ENCODE measurements at places on chromosomes 16 and 17.

DNA sequence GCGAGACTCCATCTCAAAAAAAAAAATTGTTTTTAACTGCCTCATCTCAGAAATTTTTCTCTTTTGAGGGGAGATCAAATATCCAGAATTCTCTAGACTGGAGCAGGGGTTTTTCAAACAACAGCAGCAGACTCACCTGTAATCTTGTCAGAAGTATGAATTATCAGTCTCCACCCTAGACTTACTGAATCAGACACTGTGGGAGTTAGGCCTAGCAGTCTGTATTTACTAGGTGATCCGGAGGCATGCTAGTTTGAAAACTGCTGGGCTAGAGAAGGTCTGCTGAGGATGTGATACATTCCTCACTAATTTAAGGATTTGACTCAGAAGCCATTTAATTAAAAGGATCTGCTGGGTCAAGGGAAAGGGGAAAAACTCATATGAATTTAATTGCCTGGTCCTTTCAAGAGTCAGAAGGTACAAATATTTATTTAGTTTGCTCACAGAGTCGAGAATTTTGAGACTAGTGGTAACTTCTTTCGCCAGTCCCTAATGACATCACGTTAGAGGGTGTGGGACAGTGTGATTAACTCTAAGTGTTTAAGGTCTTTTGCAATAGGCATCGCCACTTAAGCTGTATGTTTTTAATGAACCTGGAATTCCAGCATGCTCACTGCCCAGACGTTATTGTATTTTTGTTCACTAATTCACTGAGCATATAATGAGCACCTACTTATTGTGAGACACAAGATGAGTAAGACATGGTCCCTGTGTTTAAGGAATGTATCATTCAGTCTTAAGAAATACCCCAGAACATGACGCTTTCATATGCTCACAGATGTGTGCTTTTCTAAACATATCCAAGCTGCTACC, 14.2 kb downstream of the ATP6V0A1 start:
- peak; percentile 83 for DNase-seq

GRCh38 chr17:75135946-75136345, 4.4 kb upstream of the NT5C start:
- DNase-seq = no peak

DNA sequence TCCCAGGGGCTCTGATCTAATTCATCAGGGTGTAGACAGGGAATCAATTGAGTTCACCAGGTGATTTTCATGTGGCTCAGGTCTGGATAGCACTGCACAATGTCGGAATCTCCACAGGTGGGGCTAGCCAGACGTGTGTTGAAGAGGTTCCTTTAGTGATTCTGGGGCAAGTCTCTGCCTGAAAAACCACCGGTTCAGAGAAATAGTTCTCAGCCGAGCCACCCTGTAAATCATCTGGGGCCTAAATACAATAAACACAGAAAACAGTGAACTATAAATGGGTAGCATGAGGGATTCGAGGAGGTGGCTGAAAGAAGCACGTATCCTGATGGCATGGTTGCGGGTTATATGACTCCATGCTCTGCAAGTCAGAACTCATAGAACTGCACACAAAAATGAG, 21.3 kb downstream of the ASPA start:
- no peak for DNase-seq

GRCh38 chr17:34902831-34903547, 58.3 kb downstream of the CCT6B start:
- DNase-seq = no peak

GRCh38 chr17:81111066-81111465, 54.2 kb upstream of the PVALEF start:
- no peak for DNase-seq

Data from EL (cell line).